ENCODE measurements at places on chromosomes 5 and 9. TPM values are rescaled to one million over a fixed set of nuclear protein-coding genes. Genes with fewer than 3 reads are reported as not detected.

The C5 gene
- 1.6 TPM for total RNA-seq

GRCh38 chr9:83405759-83406158 is 132.4 kb downstream of the FRMD3 start:
- H3K4me1 ChIP-seq: peaks cover 16% of the 10 kb centered on the region
- H3K4me3 ChIP-seq: no peak overlapping the region
- H3K27me3 ChIP-seq: no peaks in the 10 kb centered on the region

DNA sequence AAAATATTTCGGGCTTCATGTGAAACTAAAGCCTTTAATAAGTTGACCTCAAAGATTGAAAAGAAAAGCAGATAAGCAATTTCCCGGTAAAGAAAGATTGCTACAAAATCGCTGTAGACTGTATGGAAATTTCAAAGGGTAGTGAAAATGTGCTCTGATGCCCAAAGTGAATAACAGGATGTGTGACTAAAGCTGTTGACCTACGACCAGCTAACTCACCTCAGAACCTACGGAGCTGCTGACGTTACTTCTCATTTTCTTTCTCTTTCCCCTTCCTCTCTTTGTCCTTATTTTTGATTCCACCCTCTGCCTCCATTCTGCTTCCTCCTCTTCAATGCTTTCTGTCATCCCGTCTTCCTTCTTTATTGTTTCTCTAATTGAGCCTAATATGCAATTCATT is 103.2 kb downstream of the PDE4D start:
- no peak overlapping the region for H3K27ac ChIP-seq
- H3K4me1 ChIP-seq: no peaks in the 10 kb centered on the region
- no peaks in the 10 kb centered on the region for H3K36me3 ChIP-seq
- H3K4me3 ChIP-seq: peak overlapping the region; percentile 17
- DNase-seq: no peak

DNA sequence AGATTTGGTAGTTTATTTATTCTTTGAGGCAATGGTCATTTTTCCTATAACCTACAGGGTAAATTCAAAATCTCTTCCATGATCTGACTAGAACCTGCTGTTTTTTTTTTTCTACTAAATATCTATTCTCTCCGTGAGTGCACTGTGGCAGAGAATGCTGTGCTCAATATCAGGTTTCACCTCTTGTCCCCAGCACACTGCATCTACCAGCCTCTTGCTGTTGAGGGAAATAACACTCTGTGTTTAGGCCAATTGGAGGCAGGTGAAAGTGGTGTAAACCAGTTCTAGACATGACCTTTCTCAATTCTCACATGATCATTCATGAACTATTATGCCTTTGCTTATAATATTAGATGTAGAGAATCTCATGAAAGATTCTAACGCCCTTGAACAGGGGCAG is 2365.9 kb downstream of the MAT2B start:
- no peak overlapping the region for H3K4me3 ChIP-seq
- no peak overlapping the region for H3K27ac ChIP-seq
- no peak for DNase-seq
- no peaks in the 10 kb centered on the region for H3K27me3 ChIP-seq
- H3K36me3 ChIP-seq: no peaks in the 10 kb centered on the region

Measured in Panc1 (cell line).